BJ (cell line): ENCODE measurements at places on chromosomes 1 and 21.
A peak's percentile ranks its signal among the peaks of the same experiment; 100 is the strongest.

DNA sequence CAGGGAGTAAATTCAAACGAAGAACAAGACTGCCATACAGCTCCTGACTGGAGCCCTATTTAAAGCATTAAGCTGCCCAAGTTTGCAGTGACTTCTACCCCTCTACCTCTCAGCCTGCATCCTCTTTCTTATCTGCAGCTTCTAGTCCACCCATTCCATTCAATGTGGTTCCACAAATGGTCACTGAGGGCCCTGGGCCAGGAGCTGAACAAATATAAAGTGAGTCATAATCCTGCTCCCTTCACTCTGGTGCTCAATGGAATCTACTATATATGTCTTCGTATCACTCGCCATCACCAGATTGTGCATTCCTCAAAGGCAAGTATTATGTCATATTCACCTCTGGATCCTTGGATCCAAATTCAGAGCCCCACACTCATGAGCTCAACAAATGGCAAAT is 398.7 kb downstream of the BRINP2 start:
- no peak for DNase-seq

- peak; percentile 83 for DNase-seq
Measured at GRCh38 chr1:183209533-183210158, 23.6 kb downstream of the LAMC2 start.

DNA sequence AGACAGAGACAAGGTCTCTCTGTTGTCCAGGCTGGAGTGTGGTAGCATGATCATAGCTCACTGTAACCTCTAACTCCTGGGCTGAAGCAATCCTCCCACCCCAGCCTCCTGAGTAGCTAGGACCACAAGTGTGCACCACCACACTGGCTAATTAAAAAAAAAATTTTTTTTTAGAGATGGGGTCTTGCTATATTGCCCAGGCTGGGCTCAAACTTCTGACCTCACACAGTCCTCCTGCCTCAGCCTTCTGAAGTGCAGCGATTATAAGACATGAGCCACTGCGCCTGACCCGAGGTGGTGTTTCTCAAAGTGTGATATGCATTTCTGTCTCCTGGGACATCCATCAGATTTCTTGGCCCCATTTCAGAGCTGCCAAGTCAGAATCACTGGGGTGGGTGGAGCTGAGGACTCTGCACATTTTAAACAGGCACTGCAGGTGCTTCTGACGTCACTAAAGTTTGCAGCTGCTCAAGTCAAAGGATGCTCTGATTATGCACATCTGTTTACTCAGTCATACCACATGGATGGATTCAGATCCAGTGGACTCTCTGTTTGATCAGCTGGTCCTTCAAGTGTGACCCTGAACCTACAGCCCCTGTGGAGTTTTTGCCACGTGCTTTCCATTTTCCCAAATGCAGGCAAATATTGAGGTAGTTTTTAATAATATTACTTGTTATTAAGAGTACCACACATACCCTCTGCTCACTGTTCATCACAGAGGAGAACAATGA is 21.4 kb downstream of the TGFB2 start:
- no peak for DNase-seq

DNA sequence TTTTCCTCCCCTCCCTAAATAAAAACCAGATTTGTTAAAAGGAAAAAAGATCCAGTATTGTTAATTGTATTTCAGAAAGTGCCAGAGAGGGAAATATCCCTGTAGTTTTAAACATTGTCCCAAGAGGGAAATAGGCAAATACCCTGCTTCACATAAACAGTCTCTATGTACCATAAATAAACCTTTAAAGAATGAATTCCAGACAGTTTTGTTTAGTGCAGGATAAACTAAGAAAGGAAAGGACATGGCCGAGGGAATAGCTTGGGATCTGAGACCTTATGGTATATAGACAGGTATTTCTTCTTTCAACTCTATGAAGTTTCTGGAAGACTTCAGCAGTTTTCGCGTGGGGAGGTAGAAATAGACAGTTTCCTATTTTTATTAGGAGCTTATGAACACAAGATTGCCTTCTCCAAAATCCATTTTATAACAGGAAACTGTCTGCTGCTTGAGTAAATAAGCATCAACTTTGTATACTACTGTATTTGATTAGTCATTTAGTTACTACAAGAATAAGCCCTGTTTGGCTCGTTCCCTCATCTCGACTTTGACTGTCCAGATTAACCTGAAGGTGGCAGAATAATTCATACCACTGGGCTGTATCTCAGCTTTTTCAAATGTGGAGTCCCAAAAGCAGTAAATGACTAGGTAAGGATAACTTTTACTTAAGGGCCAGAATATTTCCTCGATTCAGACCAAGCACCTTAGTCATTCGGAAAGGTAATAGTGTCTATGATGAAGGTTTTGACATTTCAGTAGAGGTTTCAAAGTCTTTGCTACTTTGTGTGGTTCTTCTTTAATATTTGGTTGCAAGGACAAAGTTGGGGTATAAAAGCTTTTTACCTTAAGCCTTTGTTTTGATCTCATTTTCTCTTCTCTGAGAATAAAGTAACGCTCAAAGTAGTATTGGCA is 177.5 kb downstream of the VPS13D start:
- DNase-seq = peak; percentile 77

- DNase-seq = no peak
Measured at GRCh38 chr1:205030896-205031295, 12.1 kb upstream of the CNTN2 start.
